Body of pancreas (tissue), 4 donors: ENCODE measurements at places on chromosomes 1 and 21. TPM values are rescaled to one million over a fixed set of nuclear protein-coding genes. Genes with fewer than 3 reads are reported as not detected.

GRCh38 chr1:77428068-77428467 is 146.2 kb downstream of the AK5 start:
- H3K4me1 ChIP-seq = no peaks in the 10 kb centered on the region
- H3K36me3 ChIP-seq = no peaks in the 10 kb centered on the region
- DNase-seq = no peak
- H3K27me3 ChIP-seq = no peaks in the 10 kb centered on the region

GRCh38 chr1:92362970-92363369 is 64.1 kb downstream of the RPAP2 start:
- no peaks in the 10 kb centered on the region for H3K36me3 ChIP-seq
- no peak overlapping the region for H3K27ac ChIP-seq
- no peaks in the 10 kb centered on the region for H3K27me3 ChIP-seq
- DNase-seq = no peak

DNA sequence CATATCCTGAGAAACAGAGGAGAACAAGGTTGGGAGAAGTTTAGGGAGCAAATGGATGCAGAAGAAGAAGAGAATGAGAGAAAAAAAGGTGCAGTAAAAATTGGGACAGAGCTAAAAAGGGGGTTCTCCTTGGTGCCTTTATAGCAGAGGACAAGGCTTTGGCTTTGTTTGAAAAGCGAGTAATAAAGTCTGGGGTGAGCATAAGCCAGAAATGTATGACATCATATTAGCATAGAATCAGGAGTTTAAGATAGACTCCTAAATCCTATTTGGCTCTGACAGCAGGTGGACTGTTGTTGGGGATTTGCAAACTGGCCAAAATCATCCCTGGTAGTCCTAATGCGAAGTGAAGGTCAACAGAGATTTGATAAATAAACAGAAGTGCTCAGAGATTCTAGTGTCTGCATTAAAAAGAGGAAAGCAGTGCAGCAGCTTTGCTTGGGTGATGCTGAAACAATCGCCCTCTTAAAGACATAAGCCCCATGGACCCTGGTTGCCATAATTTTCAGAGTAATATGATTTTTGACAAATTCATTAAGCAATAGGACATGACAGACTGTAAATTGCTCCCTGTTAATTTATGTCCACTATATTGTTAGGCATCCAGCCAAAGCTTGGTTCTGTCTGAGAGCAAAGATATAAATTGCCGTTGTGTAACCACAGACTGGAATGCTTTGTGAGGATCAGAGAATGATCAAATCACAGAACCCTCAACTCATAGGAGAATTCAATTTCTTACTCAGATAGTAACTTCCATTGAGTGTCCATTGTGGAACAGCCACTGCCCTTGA is 385.0 kb upstream of the NFIA start:
- no peak for DNase-seq
- no peaks in the 10 kb centered on the region for H3K36me3 ChIP-seq
- H3K4me1 ChIP-seq = no peaks in the 10 kb centered on the region
- H3K4me3 ChIP-seq = no peak overlapping the region
- no peaks in the 10 kb centered on the region for H3K27me3 ChIP-seq

The ESRRG gene
- total RNA-seq = 13.5 TPM

GRCh38 chr1:159913451-159914192 is 11.7 kb downstream of the TAGLN2 start:
- H3K27me3 ChIP-seq = no peaks in the 10 kb centered on the region
- DNase-seq = peak; percentile 83
- H3K4me1 ChIP-seq = peaks cover 75% of the 10 kb centered on the region
- no peak overlapping the region for H3K4me3 ChIP-seq
